Gastrocnemius medialis (tissue), 4 donors: ENCODE measurements at places on chromosomes 1 and 21. TPM values are rescaled to one million over a fixed set of nuclear protein-coding genes. Genes with fewer than 3 reads are reported as not detected.
A peak's percentile ranks its signal among the peaks of the same experiment; 100 is the strongest.

DNA sequence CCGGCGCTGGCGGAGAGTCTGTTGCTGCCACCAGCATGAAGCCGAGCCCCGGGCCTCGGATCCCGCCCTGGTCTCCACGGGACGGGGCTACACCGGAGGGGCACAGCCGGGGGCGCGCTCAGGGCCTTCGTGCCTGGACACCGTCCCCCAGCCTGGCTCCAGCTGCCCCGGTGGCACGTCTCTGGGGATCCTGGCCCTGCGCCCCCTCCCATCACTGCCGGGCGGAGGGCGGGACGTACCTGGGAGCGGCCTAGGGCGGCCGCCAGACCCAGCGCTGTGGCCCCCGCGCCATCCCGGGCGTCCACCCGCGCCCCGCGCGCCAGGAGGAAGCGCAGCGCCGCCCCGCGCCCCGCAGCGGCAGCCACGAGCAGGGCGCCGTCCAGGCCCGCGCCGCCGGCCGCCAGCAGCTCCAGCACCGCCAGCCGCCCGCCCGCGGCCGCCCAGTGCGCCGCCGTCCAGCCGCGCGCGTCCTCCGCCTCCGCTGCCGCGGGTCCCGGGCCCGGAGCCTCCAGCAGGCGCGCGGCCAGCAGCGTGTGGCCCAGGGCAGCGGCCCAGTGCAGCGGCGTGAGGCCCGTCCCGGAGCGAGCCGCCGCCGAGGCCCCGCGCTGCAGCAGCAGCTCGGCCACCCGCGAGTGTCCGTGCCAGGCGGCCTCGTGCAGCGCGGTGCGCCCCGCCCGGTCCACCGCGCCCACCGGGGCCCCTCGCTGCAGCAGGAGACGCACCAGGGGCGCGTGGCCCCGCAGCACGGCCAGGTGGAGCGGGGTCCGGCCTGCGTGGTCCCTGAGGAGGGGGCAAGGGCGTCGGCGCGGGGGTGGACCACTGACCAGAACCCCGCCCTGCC is 1.0 kb downstream of the ANKRD65 start:
- H3K4me3 ChIP-seq: peak overlapping the region; percentile 43
- H3K27me3 ChIP-seq: no peaks in the 10 kb centered on the region
- DNase-seq: no peak
- peak overlapping the region; percentile 50 for H3K27ac ChIP-seq

DNA sequence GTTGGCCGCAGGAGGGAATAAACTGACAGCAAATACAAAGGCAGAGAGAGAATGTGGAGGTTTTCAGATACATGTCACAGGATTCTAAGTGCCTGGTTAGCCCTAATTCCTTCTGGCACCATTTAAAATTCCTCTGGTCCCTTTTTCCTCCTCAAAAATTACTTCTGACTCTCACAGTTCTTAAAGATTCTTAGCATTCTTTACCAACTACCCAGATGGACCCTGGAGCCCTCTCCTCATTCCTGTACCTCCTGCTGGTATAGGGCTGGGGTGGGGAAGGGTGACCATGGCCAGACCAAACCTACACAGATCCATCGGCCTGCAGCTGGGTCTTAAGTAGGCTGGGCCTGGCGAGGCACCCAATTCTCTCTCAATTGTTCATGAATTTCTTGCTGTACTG is 7.2 kb downstream of the MKNK1 start:
- H3K36me3 ChIP-seq: no peaks in the 10 kb centered on the region
- no peak overlapping the region for H3K27ac ChIP-seq
- H3K4me3 ChIP-seq: no peak overlapping the region
- H3K4me1 ChIP-seq: peaks cover 25% of the 10 kb centered on the region

DNA sequence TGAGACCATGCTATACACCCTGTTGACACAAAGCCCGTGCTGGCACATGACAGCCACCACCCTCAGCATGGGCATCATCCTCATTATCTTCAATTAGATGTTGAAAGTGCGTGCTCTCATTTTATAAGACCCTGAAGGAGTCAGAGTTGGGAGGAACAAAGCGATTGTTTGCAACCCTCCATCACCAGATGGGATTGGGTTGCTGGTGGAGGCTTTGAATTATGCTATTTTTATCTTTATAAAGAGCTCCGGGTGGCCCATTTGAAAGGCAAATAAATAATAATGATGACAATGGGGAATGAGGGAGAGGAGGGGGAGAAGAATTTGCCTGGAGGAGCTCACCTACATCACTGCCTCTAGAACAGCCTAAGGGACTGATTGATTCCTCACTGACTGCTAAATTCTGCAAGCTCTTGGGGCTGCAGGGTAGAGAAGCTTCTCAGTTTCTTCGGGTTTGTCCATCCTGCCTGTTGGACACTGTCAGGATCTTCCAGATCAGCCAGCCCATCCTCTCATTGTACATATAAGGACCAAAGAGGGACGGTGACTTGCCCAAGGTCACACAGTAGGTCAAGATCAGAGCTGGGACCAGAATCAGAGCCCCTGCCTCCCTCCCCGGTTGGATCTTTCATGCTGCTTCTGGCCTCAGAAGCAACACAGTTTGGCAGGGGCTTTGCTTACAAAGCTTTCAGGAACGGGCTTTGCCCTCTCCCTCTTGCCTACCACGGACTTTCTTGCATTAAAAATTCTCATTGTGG is 130.9 kb upstream of the ZBTB40 start:
- no peak overlapping the region for H3K4me3 ChIP-seq
- no peaks in the 10 kb centered on the region for H3K36me3 ChIP-seq
- no peak for DNase-seq
- peaks cover 16% of the 10 kb centered on the region for H3K27me3 ChIP-seq

- H3K4me1 ChIP-seq: peaks cover 4% of the 10 kb centered on the region
- H3K27ac ChIP-seq: no peak overlapping the region
- H3K36me3 ChIP-seq: no peaks in the 10 kb centered on the region
- no peak overlapping the region for H3K4me3 ChIP-seq
- no peak for DNase-seq
These were observed 5.0 kb downstream of the CHRNB2 start for GRCh38 chr1:154572468-154573167.

DNA sequence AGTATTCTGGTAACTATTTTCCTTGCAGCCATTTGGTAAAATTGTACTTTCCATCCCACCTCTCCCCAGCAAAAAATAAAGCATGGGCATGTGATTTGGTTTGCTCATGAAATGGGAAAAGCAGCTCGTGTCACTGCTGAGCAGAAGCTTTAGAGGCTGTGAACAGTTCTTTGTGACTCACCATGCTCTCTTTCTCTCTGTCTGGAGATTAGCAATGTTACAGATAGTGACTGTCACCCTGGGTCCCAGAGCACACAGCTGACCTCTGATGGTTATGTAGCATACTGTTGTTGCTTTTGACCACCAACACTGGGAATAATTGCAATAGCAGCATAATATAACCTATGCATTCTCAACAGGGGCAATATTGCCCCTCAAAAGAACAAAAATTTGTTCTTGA is 70.6 kb downstream of the RGS2 start:
- no peak overlapping the region for H3K27ac ChIP-seq
- H3K36me3 ChIP-seq: no peaks in the 10 kb centered on the region
- DNase-seq: no peak
- no peaks in the 10 kb centered on the region for H3K27me3 ChIP-seq

GRCh38 chr1:112510340-112510739 is 1.6 kb downstream of the WNT2B start:
- H3K4me3 ChIP-seq: no peak overlapping the region
- no peak overlapping the region for H3K27ac ChIP-seq
- no peaks in the 10 kb centered on the region for H3K36me3 ChIP-seq
- peaks cover 33% of the 10 kb centered on the region for H3K27me3 ChIP-seq

DNA sequence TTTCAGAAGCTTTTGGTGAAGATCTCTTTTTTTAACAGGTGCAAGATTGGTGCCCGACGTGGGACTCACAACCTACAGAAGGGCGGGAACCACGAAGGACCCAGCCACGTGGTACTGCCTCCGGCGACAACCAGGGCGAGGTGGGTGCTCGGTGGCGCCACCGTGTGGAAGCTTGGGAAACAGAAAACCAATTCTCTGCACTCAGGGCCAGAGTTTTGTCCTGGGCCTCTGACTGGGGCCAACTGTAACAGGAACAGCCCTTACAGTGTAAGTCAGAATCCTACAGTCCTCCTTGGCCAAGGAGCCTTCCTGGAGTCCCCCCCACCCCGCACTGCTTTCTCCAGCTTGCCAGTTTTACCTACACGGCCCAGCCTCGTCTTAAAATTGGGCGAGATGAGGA is 11.6 kb upstream of the S100A7A start:
- no peaks in the 10 kb centered on the region for H3K36me3 ChIP-seq
- no peaks in the 10 kb centered on the region for H3K27me3 ChIP-seq
- H3K4me3 ChIP-seq: no peak overlapping the region
- no peak overlapping the region for H3K27ac ChIP-seq

DNA sequence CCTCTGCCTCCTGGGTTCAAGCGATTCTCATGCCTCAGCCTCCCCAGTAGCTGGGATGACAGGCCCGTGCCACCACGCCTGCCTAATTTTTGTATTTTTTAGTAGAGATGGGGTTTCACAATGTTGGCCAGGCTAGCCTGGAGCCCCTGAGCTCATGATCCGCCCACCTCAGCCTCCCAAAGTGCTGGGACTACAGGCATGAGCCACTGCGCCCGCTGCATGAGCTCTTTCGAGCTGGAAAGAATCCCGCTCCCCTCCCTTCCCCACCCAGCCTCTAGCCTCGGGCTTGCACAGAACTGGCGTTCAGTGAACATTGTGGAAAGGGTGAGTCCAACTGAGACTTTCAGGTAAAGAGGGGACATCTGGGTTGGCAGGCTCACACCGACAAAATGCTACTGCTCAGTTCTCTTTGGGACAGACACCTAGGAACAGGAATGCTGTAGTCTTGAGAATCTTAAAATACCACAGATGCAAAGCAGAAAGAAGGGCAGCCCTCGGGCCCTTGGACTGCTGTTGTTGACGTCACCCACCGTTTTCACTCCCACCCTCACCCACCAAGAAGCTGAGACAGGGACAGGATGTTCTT is 9.7 kb upstream of the GNG4 start:
- H3K27ac ChIP-seq: no peak overlapping the region
- H3K4me1 ChIP-seq: no peaks in the 10 kb centered on the region
- H3K27me3 ChIP-seq: peaks cover 3% of the 10 kb centered on the region
- H3K36me3 ChIP-seq: peaks cover 2% of the 10 kb centered on the region

DNA sequence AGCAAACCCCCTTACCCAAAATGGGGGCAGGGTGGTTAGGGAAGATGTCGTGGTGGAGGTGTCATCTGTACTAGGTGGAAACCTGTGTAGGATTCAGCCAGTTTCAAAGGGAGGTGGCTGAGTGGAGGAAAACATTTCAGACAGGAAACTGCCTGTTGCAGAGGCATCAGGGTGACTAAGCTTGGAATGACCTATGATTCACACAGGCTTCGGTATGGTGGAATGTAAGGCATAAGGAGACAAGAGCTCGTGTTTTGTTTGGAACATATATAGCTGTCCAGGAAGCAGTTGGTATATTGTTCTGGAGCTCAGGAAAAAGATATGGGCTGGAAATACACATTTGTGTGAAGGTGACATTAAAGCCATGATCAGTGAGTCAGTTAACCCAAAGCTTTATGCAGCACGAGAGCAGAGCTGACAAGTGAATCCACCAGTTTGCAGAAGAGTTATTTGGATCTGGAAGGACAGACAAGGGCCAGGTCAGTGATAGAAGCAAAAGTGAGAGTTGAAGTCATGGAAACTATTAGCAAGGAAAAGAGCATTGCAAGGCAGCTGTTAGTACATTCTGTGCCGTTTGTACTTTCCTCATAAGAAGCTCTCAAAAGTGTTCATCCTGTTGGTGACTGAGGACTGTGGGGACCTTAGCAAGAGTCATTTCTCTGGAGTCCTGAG is 12.2 kb downstream of the UTP25 start:
- no peak overlapping the region for H3K4me3 ChIP-seq
- peaks cover 91% of the 10 kb centered on the region for H3K36me3 ChIP-seq
- peak overlapping the region; percentile 61 for H3K27ac ChIP-seq
- H3K4me1 ChIP-seq: no peaks in the 10 kb centered on the region
- H3K27me3 ChIP-seq: no peaks in the 10 kb centered on the region

- H3K4me1 ChIP-seq: peaks cover 73% of the 10 kb centered on the region
- no peaks in the 10 kb centered on the region for H3K36me3 ChIP-seq
- DNase-seq: no peak
- H3K4me3 ChIP-seq: no peak overlapping the region
These were observed 21.3 kb downstream of the DUSP10 start for GRCh38 chr1:221720545-221720944.

DNA sequence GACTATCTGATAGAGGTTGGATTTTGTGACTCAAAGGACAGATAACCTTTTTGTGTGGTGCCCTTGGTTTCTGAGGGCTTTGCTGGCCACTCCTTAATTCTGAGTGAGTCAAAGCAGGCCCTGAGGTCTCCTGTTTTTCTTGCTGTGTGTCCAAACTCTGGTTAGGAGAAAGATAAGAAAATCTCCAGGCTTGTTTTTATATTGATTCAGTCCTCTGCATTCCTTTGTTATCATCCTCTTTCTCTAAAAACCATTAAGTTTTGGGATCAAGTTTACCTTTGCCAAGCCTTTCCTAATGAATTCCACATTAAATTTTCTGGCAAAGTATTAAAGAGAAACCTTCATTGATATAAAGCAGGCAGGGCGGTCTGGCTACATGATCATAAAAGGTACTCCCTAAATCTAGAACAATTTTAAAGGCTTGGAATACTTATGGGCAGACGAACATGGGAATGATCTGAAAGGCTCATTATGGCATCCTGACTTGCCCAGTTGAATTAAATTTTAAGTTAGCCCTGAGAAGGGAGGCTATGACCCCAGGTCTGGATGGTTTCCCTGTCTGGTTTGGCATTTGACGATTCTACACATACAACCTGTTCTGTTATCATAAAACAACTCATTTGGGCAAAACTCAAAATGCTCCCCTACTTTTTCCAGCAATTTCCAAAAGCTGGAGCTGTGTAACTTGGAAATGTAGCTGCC is 20.8 kb downstream of the ZBTB8B start:
- H3K36me3 ChIP-seq: no peaks in the 10 kb centered on the region
- no peaks in the 10 kb centered on the region for H3K27me3 ChIP-seq
- no peak overlapping the region for H3K4me3 ChIP-seq
- H3K4me1 ChIP-seq: no peaks in the 10 kb centered on the region
- H3K27ac ChIP-seq: no peak overlapping the region
- no peak for DNase-seq

- no peaks in the 10 kb centered on the region for H3K4me1 ChIP-seq
- H3K4me3 ChIP-seq: no peak overlapping the region
- H3K36me3 ChIP-seq: peaks cover 5% of the 10 kb centered on the region
- no peak for DNase-seq
- H3K27me3 ChIP-seq: no peaks in the 10 kb centered on the region
- peak overlapping the region; percentile 26 for H3K27ac ChIP-seq
These were observed 21.4 kb downstream of the UTS2 start for GRCh38 chr1:7831458-7831857.

- H3K4me3 ChIP-seq: no peak overlapping the region
- H3K36me3 ChIP-seq: no peaks in the 10 kb centered on the region
- no peak for DNase-seq
- no peak overlapping the region for H3K27ac ChIP-seq
- H3K4me1 ChIP-seq: no peaks in the 10 kb centered on the region
These were observed 245.9 kb downstream of the PRDM2 start for GRCh38 chr1:13945856-13946255.

Gene ABCG1
- total RNA-seq: 3.4 TPM

Gene HRNR
- total RNA-seq: not detected

Gene TMEM82
- 0.33 TPM for total RNA-seq

Gene LMX1A
- not detected for total RNA-seq

Gene FALEC
- not detected for total RNA-seq

Gene LRRC7
- 0.62 TPM for total RNA-seq

Gene SCCPDH
- total RNA-seq: 28.3 TPM

Gene IL19
- not detected for total RNA-seq

Gene ZNF124
- 5.4 TPM for total RNA-seq

Gene TINAGL1
- 117 TPM for total RNA-seq

Gene DRAXIN
- total RNA-seq: not detected

Gene NUDC
- 70.7 TPM for total RNA-seq

Gene KRTAP21-3
- total RNA-seq: not detected

Gene ITLN1
- not detected for total RNA-seq

Gene RYR2
- 0.05 TPM for total RNA-seq
